K562 (cell line): ENCODE measurements at places on chromosomes 5 and 9. TPM values are rescaled to one million over a fixed set of nuclear protein-coding genes. Genes with fewer than 3 reads are reported as not detected.

Gene IL5
- not detected in 2 replicates for total RNA-seq

Gene STXBP1
- total RNA-seq: 32.5 and 35.1 TPM in 2 replicates

Gene UGT3A1
- not detected in 2 replicates for total RNA-seq

Gene SLC34A1
- not detected in 2 replicates for total RNA-seq

Gene ZFR
- 63.2 and 63.3 TPM in 2 replicates for total RNA-seq

Gene CDC14B
- 5.8 and 6.4 TPM in 2 replicates for total RNA-seq

Gene LMAN2
- total RNA-seq: 130 and 136 TPM in 2 replicates

Gene INSL4
- total RNA-seq: not detected in 2 replicates

Gene SLC36A3
- total RNA-seq: not detected in 2 replicates

Gene SDHA
- total RNA-seq: 185 and 191 TPM in 2 replicates

Gene PNPLA7
- 0.58 and 0.75 TPM in 2 replicates for total RNA-seq

- H3K4me1 ChIP-seq: no peaks in the 10 kb centered on the region
- H3K36me3 ChIP-seq: no peaks in the 10 kb centered on the region
- no peaks in the 10 kb centered on the region for H3K27me3 ChIP-seq
These were observed 599.9 kb upstream of the ZNF608 start for GRCh38 chr5:125346316-125346715.

DNA sequence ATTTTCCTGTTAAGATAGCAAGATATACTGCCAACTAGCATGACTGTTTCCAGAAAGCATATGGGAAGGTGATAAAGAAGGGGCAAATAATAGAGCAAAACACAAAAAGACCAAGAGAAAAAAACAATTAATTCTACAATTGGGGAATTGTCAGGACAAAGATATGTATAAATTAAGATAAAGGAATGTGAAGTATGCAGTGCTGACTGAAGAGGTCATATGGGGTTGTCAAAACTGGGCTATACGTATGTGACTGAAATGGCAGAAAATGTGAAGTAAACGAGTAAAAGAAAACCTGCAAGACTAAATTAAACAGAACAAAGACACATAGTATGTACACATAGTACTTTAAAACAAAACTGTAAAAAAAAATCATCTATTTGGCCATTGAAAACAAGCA, 222.3 kb downstream of the ARL15 start:
- H3K4me1 ChIP-seq: no peaks in the 10 kb centered on the region
- no peak overlapping the region for H3K27ac ChIP-seq
- no peak overlapping the region for H3K4me3 ChIP-seq
- H3K36me3 ChIP-seq: peaks cover 3% of the 10 kb centered on the region; the same call in 1 of the 3 replicates
- H3K27me3 ChIP-seq: no peaks in the 10 kb centered on the region
- no peak for DNase-seq

- no peak overlapping the region for H3K4me3 ChIP-seq
- no peak for DNase-seq
- no peaks in the 10 kb centered on the region for H3K4me1 ChIP-seq
- no peaks in the 10 kb centered on the region for H3K27me3 ChIP-seq
These were observed 35.6 kb downstream of the TNFSF8 start for GRCh38 chr9:114894609-114895433.

- no peak overlapping the region for H3K4me3 ChIP-seq
These were observed 424.0 kb downstream of the CDH18 start for GRCh38 chr5:19564036-19564435.

- no peak overlapping the region for H3K27ac ChIP-seq
- no peaks in the 10 kb centered on the region for H3K4me1 ChIP-seq
- no peaks in the 10 kb centered on the region for H3K27me3 ChIP-seq
- no peak for DNase-seq
These were observed 174.8 kb upstream of the TNC start for GRCh38 chr9:115292584-115293279.

DNA sequence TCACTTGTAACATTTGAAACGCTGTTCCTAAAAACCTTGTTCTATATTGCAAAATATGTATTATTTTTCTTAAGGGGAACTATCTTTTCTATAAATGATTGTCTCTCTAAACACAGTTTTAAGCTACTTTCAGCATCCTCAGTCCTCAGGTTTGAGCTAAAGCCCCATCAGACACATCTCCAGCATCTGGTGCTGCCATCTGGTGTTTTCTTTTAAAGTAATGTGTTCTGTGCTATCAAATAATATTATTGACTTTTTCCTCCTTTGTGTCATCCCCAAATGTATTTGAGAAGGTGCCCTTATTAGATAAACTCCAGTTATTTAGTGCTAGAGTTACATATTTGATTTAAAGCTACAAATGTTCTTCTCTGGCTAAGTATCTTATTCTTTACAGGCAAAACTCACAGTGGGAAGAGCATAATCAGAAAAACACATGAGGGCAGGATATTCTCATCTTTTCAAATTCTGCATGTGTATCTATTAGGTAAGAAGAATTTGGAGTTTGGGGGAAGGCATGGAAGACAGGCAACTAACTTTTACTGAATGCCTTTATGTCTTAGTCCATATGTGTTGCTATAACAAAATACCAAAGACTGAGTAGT, 27.5 kb downstream of the ZNF474 start:
- H3K27me3 ChIP-seq: no peaks in the 10 kb centered on the region
- DNase-seq: peak; percentile 71
- no peaks in the 10 kb centered on the region for H3K36me3 ChIP-seq
- no peak overlapping the region for H3K27ac ChIP-seq

GRCh38 chr5:107499237-107499636, 171.5 kb downstream of the EFNA5 start:
- H3K27ac ChIP-seq: no peak overlapping the region
- no peak overlapping the region for H3K4me3 ChIP-seq
- no peaks in the 10 kb centered on the region for H3K27me3 ChIP-seq
- no peak for DNase-seq
- no peaks in the 10 kb centered on the region for H3K36me3 ChIP-seq

- peaks cover 25% of the 10 kb centered on the region for H3K27me3 ChIP-seq
- no peaks in the 10 kb centered on the region for H3K36me3 ChIP-seq
- no peaks in the 10 kb centered on the region for H3K4me1 ChIP-seq
- no peak for DNase-seq
These were observed 45.3 kb upstream of the PDZD2 start for GRCh38 chr5:31593665-31594064.

DNA sequence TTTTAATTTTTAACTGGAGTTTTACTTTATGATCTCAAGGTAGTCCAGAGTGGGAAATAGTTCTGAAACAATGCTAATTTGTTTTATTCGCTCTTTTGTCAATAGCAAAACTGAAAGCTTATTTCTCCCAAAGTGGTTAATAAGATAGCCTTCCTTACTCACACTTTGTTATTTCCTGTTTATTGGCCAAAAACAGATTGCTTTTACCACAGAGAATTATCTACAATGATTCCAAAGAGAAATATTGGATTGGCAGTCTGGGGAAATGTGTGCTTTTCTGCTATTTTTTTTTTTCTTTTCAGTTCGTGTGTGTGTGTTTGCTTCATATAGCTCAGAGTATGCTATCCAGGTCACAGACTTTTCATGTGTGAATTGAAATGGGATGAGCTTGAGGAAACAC, 756.7 kb upstream of the RGMB start:
- no peak overlapping the region for H3K4me3 ChIP-seq
- no peak overlapping the region for H3K27ac ChIP-seq
- no peaks in the 10 kb centered on the region for H3K36me3 ChIP-seq
- H3K4me1 ChIP-seq: no peaks in the 10 kb centered on the region
- DNase-seq: no peak
- no peaks in the 10 kb centered on the region for H3K27me3 ChIP-seq

- no peak overlapping the region for H3K4me3 ChIP-seq
- no peaks in the 10 kb centered on the region for H3K36me3 ChIP-seq
- 0 out of 2 replicates have a peak, but pooled peaks cover 2% of the 10 kb centered on the region for H3K4me1 ChIP-seq
- no peak overlapping the region for H3K27ac ChIP-seq
- no peaks in the 10 kb centered on the region for H3K27me3 ChIP-seq
- DNase-seq: no peak
These were observed 17.0 kb upstream of the RPS23 start for GRCh38 chr5:82295144-82295543.

DNA sequence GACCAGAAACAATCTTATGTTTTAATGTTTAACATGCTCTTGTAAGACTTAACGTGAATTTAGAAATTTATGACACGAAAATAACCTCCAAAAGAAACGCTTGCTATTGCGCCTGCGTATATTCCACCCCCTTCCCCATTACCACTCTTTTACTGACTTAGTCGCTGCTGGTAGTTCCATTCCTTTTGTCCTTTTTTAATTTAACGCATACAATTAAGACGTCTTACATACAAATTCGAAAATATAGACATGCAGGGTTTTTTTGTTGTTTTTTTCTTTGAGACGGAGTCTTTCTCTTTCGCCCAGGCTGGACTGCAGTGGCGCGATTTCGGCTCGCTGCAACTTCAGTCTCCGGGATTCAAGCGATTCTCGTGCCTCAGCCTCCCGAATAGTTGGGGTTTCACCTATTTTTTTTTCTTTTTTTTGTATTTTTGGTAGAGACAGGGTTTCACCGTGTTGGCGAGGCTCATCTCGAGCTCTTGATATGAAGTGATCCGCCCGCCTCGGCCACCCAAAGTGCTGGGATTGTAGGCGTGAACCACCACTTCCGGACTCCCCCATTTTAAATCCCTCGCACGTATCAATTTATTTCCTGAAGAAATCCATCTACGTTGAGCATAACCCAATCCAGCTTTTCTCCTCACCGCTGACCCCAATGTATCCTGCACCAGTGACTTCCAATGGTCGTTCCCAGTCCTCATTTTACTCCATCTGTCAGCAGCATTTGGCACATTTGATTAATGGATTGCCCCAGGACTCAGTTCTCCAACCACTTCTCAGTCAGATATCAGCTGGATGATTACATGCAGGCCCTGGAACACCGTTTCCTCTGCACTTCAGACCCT, 684 bp upstream of the MED7 start:
- H3K4me3 ChIP-seq: peak overlapping the region; percentile 80
- no peaks in the 10 kb centered on the region for H3K27me3 ChIP-seq
- H3K36me3 ChIP-seq: peaks cover 11% of the 10 kb centered on the region; the same call in 2 of the 3 replicates
- H3K27ac ChIP-seq: peak overlapping the region; percentile 94

DNA sequence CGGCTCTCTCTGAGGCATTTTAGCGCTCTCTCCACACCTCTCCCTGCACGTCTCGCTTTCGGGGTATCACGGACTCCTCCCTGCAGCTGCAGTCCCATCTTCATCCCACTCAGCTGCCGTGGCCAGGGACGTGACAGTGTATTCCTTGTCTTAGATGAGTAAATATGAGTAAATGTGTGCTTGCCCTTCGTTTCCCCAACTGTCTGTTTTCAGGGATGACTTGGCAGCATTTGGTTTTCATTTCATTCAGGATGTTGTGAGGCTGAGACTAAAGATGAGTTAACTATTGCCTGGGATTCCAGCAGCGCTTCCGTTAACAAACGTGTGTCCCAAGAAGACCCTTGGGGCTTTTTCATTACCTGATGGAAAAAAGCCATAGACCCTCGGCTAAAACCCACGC, 29.5 kb downstream of the GDNF start:
- H3K27ac ChIP-seq: no peak overlapping the region
- no peak for DNase-seq
- H3K4me3 ChIP-seq: no peak overlapping the region
- no peaks in the 10 kb centered on the region for H3K36me3 ChIP-seq
- peaks cover 59% of the 10 kb centered on the region for H3K27me3 ChIP-seq

DNA sequence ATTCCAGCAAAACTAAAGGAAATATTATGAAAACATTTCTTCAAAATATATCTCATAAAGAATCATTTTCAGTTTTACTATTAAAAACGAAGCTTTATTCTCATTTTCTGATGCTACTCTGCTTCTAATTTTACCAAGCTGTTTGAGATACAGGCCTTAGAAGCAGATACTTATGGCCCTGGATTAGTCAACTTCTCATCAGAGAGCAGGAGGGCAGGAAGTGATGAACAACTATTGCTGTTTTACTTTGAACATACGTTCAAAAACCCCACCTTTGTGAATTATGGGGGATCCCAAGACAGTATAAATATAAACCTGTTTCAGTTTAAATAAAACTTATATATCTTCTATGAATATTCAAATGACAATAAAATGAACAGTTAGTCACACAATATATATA, 16.0 kb downstream of the MPDZ start:
- no peak for DNase-seq
- no peak overlapping the region for H3K27ac ChIP-seq
- H3K36me3 ChIP-seq: no peaks in the 10 kb centered on the region
- no peaks in the 10 kb centered on the region for H3K27me3 ChIP-seq
- no peak overlapping the region for H3K4me3 ChIP-seq
- H3K4me1 ChIP-seq: peaks cover 3% of the 10 kb centered on the region; the same call in 2 of the 3 replicates

- 0 out of 3 replicates have a peak, but pooled peaks cover 2% of the 10 kb centered on the region for H3K27me3 ChIP-seq
- DNase-seq: no peak
- no peaks in the 10 kb centered on the region for H3K4me1 ChIP-seq
These were observed 56.2 kb upstream of the TNPO1 start for GRCh38 chr5:72760259-72760658.

DNA sequence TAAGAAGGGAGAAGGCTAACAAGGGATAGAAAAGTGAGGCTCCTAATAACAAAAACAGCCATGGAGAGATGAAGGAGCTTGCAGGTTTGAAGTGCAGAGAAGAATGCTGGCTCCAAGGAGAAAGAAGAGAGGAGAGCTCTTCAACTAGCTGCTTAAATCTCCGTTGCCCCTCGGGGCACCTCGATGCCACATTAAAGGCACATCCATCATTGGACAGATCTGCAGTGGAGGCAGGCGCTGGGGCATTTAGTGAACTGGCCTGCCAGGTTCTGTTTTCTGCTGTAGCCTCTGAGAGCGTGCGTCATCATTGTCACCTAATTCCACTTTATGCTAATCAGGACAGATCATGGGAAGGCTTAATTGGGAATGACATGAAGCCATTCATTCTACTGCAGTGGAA, 1426.2 kb upstream of the WWC1 start:
- no peaks in the 10 kb centered on the region for H3K36me3 ChIP-seq
- no peak overlapping the region for H3K4me3 ChIP-seq
- H3K27me3 ChIP-seq: no peaks in the 10 kb centered on the region
- H3K4me1 ChIP-seq: no peaks in the 10 kb centered on the region

- peaks cover 12% of the 10 kb centered on the region for H3K4me1 ChIP-seq
- no peak overlapping the region; the same call in 2 of the 3 replicates for H3K27ac ChIP-seq
- no peak for DNase-seq
- peaks cover 50% of the 10 kb centered on the region; the same call in 2 of the 3 replicates for H3K36me3 ChIP-seq
- H3K27me3 ChIP-seq: no peaks in the 10 kb centered on the region
- no peak overlapping the region for H3K4me3 ChIP-seq
These were observed 72.3 kb downstream of the DAP start for GRCh38 chr5:10688651-10689171.

GRCh38 chr9:106333481-106333880, 529.5 kb upstream of the ZNF462 start:
- H3K4me1 ChIP-seq: no peaks in the 10 kb centered on the region
- DNase-seq: no peak
- H3K27me3 ChIP-seq: no peaks in the 10 kb centered on the region
- H3K4me3 ChIP-seq: no peak overlapping the region
- H3K36me3 ChIP-seq: no peaks in the 10 kb centered on the region
- H3K27ac ChIP-seq: no peak overlapping the region

DNA sequence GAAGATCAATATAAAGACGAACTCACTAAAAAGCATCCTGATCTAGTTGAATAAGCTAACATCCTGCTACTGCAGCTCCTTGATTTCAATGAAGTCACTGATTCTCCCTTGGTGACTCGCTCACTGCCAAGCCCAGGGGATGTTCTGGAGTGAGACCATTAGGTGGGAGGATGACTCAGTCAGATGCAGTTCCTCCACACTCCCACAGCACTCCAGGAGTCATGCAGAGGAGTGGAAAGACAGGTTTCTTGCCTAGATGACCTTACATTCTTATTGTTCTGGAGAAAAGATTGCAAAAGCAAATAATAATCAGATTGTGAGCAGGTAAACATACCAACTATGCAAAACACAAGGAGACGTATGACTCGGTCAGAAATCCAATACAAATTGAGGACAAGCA, 15.3 kb downstream of the GCNT4 start:
- no peak overlapping the region for H3K27ac ChIP-seq
- H3K27me3 ChIP-seq: no peaks in the 10 kb centered on the region; the same call in 1 of the 3 replicates
- no peak overlapping the region for H3K4me3 ChIP-seq
